Tracheal epithelial cell (primary cell): ENCODE measurements at places on chromosomes 2 and 18. TPM values are rescaled to one million over a fixed set of nuclear protein-coding genes. Genes with fewer than 3 reads are reported as not detected.

The TMEM37 gene
- total RNA-seq: 0.72 TPM in 1 of 2 replicates, not detected in the other

The GREB1L gene
- 2.1 and 2.7 TPM in 2 replicates for total RNA-seq

The TMEM198 gene
- total RNA-seq: under 0.01 and 0.48 TPM in 2 replicates

The CD226 gene
- total RNA-seq: under 0.01 and 1.9 TPM in 2 replicates

The FABP1 gene
- not detected in 2 replicates for total RNA-seq

The TRAPPC8 gene
- 32.5 and 42.0 TPM in 2 replicates for total RNA-seq

The TBC1D8 gene
- total RNA-seq: 14.7 and 39.9 TPM in 2 replicates

The SERPINB10 gene
- total RNA-seq: 1.3 and 4.8 TPM in 2 replicates

The HOXD9 gene
- total RNA-seq: 0.72 TPM in 1 of 2 replicates, not detected in the other

The GPR55 gene
- total RNA-seq: under 0.01 TPM in 1 of 2 replicates, not detected in the other

The FIGN gene
- 0.48 and 0.64 TPM in 2 replicates for total RNA-seq

The TRIM54 gene
- 0.24 and 0.43 TPM in 2 replicates for total RNA-seq

The YWHAQ gene
- 206 and 276 TPM in 2 replicates for total RNA-seq

The RAB10 gene
- total RNA-seq: 178 and 182 TPM in 2 replicates

The FAM237A gene
- not detected in 2 replicates for total RNA-seq

The PNO1 gene
- 14.3 and 27.2 TPM in 2 replicates for total RNA-seq

The LINC00305 gene
- not detected in 2 replicates for total RNA-seq

The NPHP1 gene
- total RNA-seq: 1.2 and 3.4 TPM in 2 replicates

The ERBB4 gene
- total RNA-seq: under 0.01 and 0.24 TPM in 2 replicates

The STK16 gene
- 25.5 and 36.0 TPM in 2 replicates for total RNA-seq

The CFAP65 gene
- under 0.01 TPM in 1 of 2 replicates, not detected in the other for total RNA-seq

The CD8A gene
- total RNA-seq: under 0.01 TPM in 1 of 2 replicates, not detected in the other

The CTLA4 gene
- total RNA-seq: not detected in 2 replicates

The REG3A gene
- not detected in 2 replicates for total RNA-seq

The CCDC74B gene
- 1.4 and 2.3 TPM in 2 replicates for total RNA-seq

The GRHL1 gene
- 14.1 and 45.8 TPM in 2 replicates for total RNA-seq

The LIPG gene
- total RNA-seq: 5.3 and 36.9 TPM in 2 replicates

The NT5DC4 gene
- total RNA-seq: not detected in 2 replicates

The CACNB4 gene
- total RNA-seq: under 0.01 and 0.21 TPM in 2 replicates
